ENCODE measurements at places on chromosomes 4 and X.

DNA sequence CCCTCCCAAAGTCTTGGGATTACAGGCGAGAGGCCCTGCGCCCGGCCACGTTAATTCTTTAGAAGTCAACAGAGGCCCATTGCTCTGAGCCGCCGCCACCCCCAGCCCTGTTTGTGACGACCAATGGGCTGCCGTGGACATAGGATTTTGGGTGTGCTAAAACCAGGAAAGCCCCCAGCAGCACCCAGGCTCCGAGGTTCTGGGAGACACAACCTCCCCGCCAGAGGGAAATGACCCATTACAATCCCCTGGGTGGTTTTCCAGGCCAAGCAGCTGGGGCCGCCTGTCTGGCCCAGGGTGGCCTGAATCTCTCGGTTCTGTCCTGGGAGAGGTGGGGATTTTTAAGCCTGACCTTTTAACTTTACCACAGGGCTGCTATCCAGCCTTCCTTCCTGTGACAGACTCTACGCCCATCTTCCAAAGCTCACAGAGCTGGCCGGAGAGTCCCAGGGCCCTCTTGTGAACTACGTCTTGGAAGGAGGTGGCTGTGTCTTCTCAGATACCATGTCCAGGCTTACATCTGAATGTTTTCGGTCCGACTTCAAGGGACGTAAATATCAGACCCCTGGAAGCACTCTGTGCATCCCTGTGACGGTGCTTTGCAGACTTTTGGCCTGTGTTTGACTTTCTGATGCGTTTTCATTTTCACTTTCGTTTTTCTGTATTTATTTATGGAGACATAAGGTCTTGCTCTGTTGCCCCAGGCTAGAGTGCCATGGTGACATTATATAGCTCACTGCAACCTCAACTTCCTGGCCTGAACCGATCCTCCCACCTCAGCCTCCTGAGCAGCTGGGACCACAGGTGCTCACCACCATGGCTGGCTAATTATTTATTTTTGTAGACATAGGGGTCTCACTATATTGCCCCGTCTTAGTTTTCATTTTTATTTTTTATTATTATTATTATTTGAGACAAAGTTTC, 36.0 kb downstream of the P2RY8 start:
- DNase-seq, result no peak

GRCh38 chrX:3184176-3184930, 143.1 kb downstream of the ARSF start:
- no peak for DNase-seq

DNA sequence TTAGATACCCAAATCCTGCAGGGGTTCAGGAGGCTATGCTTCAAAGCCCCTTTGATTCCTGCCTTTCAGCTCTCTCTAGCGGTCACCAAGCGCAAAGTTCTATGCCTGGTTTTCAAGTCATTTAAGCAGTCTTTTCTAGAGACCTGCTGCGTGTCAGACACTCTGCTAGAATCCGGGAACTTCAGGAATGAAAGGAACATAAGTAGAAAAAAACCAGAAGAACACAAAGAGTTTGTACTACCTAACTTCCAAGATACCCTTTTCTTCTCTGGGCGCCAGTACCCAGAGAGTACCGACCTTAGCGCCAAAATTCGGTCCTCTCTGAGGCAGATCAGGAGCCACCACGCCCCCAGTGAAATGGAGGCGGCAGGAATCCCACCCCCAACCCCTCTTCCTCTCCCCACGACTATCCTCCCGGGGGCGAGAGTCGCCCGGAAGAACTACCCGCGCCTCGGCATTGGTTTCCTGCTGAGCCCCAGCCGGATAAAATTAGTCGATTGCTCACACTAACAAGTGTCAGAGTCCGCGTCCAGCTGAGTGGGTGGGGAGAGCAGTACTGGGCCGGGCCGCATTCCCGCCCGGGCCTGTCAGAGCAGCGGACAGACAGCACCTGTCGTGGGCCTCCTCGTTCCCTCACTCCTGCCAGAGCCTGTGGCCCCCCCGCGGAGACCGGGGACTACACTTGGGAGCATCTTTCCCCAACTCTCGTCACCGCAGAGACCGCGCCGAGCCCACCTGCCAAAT, 78.8 kb downstream of the RLIM start:
- peak; percentile 66 for DNase-seq

- peak; percentile 74 for DNase-seq
Observed at GRCh38 chr4:66169341-66169740, 499.1 kb upstream of the EPHA5 start.

DNA sequence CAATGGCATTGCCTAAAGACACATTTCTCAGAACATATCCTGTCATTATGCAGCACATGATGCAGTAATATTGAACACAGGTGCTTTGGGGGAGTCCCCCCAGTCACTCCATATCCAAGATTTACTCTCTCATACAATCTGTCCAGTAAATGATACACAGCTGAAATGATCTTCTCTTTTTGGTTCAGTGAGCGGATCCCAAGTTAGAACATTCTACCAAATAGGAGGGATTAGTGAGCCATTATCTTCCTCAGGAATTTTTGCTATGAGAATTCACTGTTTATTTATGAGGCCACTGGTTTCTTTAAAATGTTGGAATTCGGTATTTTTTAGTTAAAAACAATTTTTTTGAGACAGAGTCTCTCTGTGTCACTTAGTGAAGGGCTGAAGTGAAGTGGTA, 96.5 kb downstream of the TRAPPC11 start:
- no peak for DNase-seq

- no peak for DNase-seq
Observed at GRCh38 chr4:186554914-186555827, at the start of gene MTNR1A. Gene MTNR1A, minus strand, starts transcription at chr4:186555567. Its CDS starts 202 bp downstream, at chr4:186555365.

- peak; percentile 80 for DNase-seq
Observed at GRCh38 chrX:64975989-64976672, at the start of gene ZC4H2. Gene ZC4H2, minus strand, starts transcription at chrX:64976450. Its CDS starts 73 bp downstream, at chrX:64976377.

DNA sequence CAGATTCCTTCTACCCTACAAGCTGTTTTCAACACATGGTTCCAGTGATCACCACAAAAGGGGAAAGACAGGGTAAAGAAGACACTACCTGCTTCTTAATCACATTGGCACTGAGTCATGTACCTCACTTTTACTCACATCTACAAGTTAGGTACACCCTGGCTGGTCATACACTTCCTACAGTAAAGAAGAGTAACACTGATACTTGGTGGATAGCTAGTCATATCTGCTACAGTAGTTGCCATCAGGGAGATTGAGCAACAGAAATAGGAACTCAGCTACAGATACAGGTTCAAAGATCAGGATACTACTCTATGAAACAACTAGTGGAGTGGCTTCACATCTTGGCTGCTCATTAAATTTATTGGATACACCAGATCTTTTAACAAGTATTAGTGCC, 105.4 kb upstream of the DIAPH2 start:
- no peak for DNase-seq

DNA sequence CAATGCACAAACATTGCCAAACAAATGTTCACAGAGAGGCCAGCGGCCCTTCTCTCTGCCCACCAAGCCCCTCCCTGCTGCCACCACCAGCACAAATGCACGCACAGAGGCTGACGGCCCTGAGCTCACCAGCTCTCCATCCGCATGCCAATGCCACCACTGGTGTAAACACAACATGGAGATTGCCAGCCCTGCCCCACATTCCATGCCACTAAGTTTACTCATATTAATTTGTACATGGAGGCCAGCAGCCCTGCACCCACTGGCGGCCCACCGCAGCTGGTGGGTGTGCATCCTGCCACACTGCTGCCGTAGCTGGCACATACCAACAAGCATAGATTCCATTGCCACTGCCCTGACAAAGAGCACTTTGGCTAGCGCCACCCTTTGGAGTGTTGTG, 124.0 kb downstream of the CYLC1 start:
- no peak for DNase-seq

DNA sequence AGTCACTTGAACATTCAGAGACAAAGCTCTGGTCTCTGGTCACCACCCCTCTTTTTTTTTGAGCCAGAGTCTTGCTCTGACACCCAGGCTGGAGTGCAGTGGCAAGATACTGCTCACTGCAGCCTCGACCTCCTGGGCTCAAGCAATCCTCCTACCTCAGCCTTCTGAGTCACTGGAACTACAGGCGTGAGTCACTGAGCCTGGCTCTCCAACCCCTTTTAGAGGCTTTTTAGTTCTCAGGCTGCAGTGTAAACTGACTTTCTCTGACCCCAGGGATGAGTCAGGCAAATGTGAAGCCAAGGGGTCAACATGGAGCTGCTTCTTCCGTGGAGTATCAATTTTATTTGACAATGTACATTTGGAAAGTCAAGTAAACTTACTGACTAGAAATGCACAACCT, 229.2 kb downstream of the PTTG2 start:
- DNase-seq, result peak; percentile 89

- peak; percentile 83 for DNase-seq
Observed at GRCh38 chrX:15663439-15663838, 1.2 kb downstream of the CLTRN start.

DNA sequence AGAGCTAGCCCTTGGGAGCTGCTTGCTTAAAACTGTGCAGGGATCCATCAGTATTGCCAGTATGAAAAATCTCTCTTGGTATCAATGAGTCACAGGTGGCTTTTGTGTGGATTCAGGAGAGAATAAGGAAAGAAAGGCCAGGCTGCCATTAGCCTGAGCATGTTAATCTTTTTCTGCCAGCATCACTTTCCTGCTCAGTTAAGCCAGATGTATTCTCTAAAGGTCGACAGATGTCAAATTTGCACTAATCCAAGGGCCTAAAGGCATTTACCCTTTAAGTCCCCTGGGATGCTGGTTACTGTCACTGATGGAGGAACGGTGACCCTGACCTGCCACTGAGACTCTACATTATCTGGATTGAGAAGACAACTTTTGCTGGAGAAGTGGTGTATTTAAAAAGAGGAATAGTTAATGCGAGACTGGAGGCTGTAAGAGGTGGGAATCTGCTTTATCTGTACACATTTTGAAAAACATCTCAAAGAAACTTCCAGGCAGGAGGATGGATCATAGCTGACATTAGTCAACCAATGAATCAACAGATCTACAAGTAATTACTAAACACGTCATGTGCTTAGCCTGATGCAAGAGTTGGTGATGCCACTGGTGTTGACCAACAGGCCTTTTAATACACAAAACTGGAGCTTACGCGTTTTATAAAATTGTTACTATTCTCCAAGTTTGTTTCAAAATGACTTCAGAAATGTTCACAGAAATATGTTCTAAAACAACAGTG, 241.4 kb upstream of the ANXA3 start:
- no peak for DNase-seq

GRCh38 chr4:177964693-177965168, 522.5 kb upstream of the AGA start:
- DNase-seq, result peak; percentile 61

DNA sequence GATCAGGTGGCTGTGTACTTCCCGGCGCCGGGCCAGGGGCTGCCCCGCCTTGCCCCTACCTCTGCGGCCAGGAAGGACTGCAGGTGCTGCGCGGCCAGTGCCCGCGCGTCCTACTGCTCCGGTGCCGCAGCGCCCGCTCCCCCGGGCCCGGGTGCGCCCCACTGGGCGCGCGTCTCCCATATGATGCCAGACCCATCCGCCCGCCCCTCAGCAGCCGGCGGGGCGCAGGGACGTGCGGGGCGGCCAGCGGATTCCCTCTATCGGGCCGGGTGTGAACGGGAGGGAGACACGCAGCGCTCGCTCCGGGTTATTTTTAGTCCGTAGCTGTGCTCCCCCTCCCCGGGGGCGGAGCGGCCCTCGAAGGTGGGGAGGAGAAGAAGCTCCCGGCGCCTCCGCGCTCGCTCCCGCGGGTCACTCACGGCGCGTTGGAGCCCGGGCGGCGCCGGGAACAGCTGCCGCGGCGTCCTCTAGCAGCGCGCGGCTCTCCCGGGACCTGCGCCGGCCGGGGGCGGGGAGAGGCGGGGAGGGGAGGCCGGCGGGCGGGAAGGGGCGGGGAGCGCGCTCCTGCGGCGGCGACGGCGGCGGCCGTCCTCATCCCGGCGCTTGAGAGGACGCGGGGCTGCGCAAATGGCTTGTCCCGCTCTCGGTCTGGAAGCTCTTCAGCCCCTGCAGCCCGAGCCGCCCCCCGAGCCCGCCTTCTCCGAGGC, 103.6 kb downstream of the UCHL1 start:
- peak; percentile 67 for DNase-seq

GRCh38 chr4:154329268-154329868, 162.2 kb downstream of the DCHS2 start:
- peak; percentile 59 for DNase-seq

GRCh38 chr4:36178484-36178883, 65.8 kb downstream of the ARAP2 start:
- no peak for DNase-seq

GRCh38 chr4:182454440-182455013, 211.3 kb downstream of the TENM3 start:
- no peak for DNase-seq

GRCh38 chr4:168674077-168674747, 177.4 kb downstream of the PALLD start:
- no peak for DNase-seq

GRCh38 chrX:41723826-41724225, at the start of gene GPR82:
Gene GPR82, plus strand, starts transcription at chrX:41724181. Its CDS starts 2,846 bp downstream, at chrX:41727027.
- no peak for DNase-seq

DNA sequence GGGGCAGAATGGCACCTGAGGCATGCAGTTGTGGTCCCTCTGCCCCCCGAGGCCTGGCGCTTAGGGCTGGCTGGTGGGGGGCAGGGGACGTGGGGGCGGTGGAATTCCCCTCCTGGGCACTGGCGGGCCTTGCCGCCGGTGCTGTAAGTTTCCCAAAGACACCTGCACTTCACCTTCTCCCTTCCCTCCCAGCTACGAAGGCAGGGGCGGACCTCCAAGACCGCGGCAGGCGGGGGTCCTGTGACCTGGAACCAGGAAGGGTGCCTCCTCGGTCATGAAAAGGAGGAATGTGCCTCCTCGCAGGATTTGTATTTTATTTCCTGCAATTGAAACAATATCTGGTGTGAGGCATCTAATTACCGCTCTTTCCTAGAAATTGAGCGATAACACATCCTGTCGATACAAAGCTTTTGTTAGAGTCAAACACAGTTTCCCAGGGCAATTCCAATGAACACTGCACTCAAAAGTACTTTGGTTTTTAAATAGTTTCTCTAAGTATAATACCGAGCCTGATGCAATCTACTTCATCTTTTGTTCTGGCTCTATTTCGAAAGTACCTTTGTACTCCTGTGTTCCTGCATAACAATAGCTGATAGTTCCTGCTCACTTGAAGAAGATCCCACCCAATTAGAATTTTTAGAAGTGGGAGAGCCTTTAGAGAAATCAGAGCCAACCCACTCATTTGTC, 12.3 kb upstream of the ADRA2C start:
- DNase-seq, result no peak

- DNase-seq, result no peak
Observed at GRCh38 chr4:1047106-1047975, 35.9 kb downstream of the FGFRL1 start.

- DNase-seq, result no peak
Observed at GRCh38 chr4:17189759-17190158, 291.3 kb upstream of the LDB2 start.

DNA sequence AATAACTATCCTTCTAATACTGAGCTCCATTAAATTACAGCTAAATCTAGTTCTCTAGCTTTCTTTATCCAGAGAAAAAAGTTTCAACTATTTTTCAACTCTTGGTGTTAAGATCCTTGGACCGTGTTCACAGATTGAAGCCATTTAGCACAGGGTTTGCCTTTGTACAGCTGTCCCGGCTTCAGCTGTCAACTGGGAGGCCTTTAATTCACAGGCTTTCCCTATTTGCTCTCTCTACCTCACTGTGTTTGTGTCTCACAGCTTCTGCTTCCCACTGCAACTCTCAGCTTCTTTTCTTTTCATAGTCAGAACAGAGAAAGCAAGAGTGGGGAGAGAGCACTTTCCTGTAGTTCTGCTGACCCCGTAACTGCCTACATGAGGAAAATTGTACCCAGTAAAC, 76.9 kb upstream of the SMAD1 start:
- no peak for DNase-seq

GRCh38 chrX:2320580-2321327, 180.0 kb downstream of the DHRSX start:
- no peak for DNase-seq

All from PC-3 (cell line).